Stimulated activated CD4-positive, alpha-beta T cell treated with anti-CD3 and anti-CD28 coated beads, TNF-alpha, amount 100 ng/mL, for 4 hours (primary cell): ENCODE measurements at places on chromosomes 11 and 22.

- DNase-seq: no peak
Observed at GRCh38 chr22:44924098-44924497, 85.7 kb downstream of the PHF21B start.

DNA sequence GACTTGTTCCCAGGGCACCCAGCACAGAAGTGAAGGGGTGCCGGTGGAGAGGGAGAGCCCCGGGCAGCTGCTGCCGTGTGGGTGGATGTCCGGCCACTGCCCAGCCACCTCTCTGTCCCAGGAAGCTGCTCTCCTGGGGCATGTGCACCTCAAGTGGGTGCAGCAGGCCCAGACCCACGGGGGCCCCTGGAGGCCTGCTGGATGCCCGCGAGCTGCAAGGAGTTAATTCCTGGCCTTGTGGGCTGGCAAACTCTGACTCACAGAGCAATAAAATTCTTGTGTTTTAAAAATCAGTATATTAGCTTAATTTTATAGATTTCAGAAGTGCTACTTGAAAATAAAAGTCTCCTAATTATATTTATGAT is 37.4 kb upstream of the KCNQ1OT1 start:
- no peak for DNase-seq

- no peak for DNase-seq
Observed at GRCh38 chr11:197741-198235, 4.9 kb downstream of the SCGB1C1 start.

GRCh38 chr11:19442554-19442910 is 201.8 kb upstream of the E2F8 start:
- no peak for DNase-seq

- DNase-seq: no peak
Observed at GRCh38 chr22:19082793-19083192, 39.4 kb downstream of the DGCR2 start.
